ENCODE measurements at places on chromosomes 2 and 18.

- peak; percentile 19 for DNase-seq
Observed at GRCh38 chr18:29651122-29651680, 1391.3 kb downstream of the DSC3 start.

DNA sequence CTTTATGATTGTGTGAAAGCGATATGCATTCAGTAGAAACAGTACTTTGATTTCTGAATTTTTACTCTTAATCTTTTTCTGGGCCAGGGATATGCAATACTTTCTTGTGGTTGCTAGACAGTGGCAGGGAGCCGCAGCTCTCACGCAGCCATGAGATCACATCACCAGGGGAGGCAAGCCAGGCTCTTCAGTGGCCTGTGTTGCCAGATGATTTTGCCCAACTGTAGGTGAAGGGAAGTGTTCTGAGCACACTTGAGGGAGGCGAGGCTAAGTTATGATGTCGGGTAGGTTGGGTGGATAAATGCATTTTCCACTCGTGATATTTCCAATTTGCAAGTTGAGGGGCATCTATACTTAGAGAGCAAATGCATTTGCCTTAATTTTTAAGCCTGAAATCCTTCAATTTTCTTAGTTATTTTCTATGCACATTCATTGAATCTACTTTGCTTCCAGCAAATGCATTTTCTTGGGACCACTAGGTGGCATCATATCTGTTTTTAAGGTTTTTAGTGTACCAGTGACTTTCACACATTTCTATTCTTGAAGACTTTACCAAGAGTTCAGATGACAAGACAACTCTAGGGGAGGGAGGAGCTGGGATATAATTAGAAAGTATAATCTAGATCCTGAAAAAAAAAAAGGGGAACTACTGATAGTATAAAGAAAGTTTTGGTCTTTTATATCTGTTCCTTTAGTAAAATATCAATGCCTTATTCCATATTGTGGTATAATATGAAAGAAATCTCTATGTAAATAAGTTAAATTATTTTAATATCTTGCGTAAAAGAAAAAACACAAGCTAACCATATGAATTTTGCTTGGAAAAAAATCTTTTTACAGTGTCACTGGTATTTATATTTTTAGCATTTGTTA lies 643.3 kb downstream of the SOCS6 start:
- DNase-seq, result peak; percentile 57

DNA sequence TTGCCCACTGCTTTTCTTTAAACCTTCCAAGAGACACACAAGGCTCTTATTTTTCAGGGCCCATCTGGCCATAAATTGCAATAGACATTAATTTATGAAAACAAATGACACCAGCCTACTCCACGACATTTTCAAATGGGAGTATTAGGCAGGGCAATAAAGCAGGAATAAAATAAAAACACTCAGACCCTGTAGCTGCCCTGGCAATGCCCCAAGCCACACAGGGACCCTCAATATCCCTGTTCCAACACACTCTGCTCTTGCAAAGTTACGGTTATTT lies 550.8 kb upstream of the TNP1 start:
- no peak for DNase-seq

- DNase-seq, result no peak
Observed at GRCh38 chr2:240436683-240437550, 1.5 kb downstream of the GPC1 start.

DNA sequence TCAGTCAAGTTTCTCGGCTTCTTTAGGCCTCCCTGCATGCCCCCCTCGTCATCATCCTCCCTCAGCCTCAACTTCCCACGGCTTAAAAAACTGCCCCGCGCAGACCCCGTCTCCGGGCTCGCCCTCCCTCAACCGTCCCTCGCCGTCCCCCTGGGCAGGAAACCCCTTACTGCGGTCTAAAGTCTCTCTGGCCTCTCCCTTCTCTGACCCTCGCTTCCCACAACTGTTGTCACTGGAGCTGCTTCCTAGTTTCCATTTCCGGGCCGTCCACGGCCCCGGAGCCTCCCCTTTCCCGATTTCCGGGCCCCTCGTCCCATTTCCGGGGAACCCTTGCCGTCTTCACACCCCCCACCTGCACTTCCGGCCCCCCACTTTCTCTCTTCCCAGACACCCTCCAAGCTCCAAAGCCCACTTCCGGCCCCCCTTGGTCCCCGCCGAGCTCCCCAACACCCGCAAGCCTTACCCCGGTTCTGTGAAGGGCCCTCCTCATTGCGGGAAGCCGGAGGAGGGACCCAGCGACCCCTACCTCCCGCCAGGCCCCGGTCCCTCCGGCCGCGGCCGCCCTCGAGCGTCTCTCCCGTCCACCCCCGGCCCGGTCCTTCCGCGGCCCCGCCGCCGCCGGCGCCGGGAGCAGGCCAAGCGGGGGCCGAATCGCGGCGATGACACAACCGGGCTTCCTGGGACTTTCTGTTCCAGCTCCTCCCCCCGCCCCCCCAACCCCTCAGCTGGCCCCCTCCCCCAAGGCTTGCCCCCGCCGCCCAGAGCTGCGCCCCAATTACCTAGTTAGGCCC lies 513 bp downstream of the TRIP12 start:
- peak; percentile 48 for DNase-seq

GRCh38 chr18:79519751-79520477 lies 124.2 kb downstream of the NFATC1 start:
- no peak for DNase-seq

DNA sequence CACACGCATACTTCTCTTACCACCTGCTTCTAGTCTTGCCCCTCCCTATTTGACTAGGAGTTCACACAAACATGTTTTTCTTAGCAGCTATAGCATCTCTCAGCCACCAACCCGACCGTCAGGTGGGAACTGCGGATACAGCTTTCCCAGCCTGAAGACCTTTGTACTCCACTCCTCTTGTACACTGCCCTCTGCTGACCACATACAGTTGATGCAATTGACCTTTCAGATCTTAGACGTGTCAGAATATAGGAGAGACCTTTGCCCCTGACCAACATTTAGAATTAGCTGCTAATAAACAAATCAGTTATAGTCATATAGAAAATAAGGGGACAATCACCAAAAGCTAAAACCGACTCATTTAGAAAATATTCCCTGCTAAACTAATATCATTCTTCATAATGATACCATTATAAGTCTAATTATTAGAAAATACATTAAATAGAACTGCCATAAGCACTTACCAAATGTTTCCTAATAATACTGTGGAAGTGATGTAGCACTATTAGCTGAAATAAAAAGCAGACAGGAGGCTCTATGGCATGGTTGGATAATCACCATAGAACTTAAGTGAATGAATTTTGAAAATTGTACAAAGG lies 208.4 kb downstream of the RAD51AP2 start:
- peak; percentile 26 for DNase-seq

GRCh38 chr18:66603941-66604627 lies at the start of gene CDH19:
Gene CDH19 (minus strand): TSS chr18:66604090. CDS start chr18:66572204, 31,886 bp downstream.
- DNase-seq, result no peak

DNA sequence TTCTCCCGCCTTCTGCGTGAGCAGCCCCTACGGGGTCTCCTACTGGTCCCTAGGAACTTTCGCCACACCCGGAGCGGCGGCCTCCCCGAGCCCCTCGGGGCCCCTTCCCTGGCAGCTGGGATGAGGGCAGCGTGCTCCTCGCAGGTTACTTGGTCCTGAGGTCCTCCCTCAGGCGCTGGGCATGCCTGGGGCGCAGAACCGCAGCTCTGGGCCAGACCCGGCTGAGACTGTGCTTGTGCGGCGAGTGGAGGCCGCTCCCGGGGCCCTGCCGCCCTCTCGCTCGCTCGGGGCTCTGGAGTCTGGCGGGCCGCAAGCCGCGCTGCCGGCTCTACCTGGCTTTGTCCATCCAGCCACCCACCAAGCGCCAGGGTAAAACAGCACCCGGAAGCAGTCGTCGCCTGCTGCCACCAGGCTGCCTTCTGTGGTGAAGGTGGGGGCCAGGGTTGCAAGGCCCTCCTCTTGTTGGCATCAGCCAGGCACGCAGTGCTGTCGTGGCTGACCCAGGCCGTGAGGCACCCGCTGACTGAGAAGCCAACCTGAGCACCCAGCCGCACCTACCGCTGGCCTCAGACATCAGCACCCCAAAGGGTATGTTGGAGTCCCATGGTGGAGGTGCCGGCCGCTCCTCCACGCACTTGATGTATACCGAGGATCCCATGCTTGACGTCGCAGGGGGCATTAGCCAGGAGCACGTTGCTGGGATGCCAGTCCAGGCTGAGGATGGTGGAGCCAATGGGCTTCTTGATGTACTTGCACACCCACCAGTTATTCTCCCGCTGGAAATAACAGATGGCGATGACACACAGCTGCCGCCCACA lies 46.1 kb upstream of the PTH2R start:
- DNase-seq, result no peak

DNA sequence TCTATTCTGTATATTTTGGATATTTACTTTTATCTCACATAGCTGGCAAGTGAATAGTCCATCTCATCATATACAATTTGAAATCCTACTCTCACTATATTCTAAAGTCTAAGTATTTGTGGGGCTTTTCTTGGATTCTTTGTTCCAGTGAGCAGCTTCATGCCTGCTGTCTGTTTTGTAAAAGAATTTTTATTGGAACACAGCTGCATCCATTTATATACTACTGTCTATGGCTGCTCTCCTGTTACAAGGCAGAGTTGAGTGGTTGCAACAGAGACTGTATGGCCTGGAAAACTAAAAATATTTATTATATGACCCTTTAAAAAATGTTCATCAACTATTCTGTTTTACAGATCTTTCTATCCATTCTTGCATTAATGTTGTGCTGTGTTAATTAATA lies 193.3 kb upstream of the KLHL14 start:
- DNase-seq, result no peak

Measured in H4 (cell line).